A549 (cell line): ENCODE measurements at places on chromosomes 3 and 15.

- DNase-seq: peak; percentile 34
Measured at GRCh38 chr15:67025719-67026609, 39.4 kb upstream of the SMAD3 start.

DNA sequence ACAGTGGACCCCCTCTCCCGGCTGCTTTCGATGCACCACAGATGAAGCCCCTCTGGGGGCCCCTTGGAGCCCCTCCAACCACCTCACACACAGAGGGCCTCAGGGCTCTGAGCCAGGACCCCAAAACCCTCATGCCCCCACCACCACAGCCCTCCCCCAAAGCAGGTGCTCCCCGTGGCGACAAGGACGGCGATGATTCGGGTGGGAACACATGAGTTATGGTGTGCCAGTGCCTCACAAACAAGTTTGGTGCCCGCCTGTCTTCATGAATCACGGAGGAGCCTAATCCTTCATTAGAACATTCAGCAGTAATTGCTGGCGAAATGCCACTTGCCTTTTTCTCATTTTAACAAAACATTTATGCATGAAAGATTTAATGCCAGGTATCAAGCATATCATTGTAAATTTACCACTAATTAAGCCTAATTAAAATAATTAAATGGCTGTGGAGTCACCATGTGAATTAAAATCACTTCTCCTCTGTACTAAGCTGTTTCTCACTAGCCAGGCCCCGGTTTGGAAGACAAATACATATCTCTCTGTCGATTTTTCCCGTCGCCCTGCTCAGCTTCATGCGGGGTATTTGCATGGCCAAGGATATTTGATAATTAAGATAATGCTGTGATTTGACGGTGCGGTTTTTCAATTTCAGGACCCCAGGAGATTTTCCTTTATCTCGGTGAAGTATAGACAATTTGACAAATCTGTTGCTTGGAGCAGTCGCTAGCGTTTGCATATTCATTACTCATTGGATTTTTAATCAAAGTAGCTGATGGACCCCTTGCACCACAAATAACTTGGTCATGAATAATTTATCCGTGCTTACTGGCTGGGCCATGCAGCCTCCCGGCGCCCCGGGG, 157.0 kb downstream of the TLE3 start:
- no peak for DNase-seq

GRCh38 chr3:70832089-70832833, 519.8 kb upstream of the MDFIC2 start:
- no peak for DNase-seq

DNA sequence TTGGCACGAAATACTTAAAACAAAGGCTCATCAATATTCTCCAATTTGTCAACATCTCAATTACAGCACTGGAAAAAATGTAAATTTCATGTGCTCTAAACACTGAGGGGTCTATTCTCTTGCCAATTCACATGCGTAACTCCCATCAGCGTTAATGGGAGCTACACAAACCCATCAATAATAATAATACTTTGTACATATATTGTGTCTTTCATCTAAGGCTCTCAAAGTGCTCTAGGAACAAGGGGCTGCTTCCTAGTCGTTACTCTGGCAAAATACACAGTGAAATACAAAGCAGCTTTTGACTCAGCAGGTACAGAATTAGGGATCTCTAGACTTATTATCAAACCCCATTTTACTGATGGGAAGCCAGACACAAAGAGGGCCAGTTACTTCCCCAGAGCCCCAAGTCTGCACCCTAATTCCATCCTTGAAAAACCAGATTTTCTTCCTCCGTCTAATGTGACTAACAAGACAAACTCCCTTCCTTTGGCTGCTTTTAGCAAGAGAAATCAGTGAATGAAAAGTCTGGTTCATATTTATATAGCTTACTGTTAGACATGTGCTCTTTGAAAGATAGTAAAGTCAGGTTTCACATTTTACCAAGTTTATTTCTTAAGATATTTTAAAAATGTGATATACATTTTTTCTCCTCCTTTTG, 20.0 kb downstream of the MEIS2 start:
- no peak for DNase-seq

DNA sequence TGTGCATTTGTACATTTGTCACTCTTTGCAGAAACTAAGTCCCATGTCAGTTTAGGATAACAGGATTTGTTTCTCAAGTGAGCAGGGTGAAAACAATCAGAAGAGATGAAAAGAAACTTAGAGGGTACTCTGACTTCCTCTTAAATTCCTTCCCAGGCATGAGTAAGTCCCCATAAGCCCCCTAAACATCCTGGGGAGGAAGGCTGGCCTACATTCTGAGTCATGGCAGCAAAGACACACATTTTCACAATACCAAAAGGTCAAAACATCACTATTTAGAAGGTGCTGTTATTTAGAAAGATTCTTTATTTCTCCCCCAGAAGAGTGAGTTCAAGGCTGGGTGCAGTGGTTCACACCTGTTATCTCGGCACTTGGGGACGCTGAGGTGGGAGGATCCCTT, 7.6 kb upstream of the FOXP1 start:
- no peak for DNase-seq

GRCh38 chr3:108804966-108805365, 17.6 kb upstream of the TRAT1 start:
- no peak for DNase-seq
